Cardiac muscle cell (in vitro differentiated cells and primary cell): ENCODE measurements at places on chromosomes 2 and 18. TPM values are rescaled to one million over a fixed set of nuclear protein-coding genes. Genes with fewer than 3 reads are reported as not detected.
A peak's percentile ranks its signal among the peaks of the same experiment; 100 is the strongest.

DNA sequence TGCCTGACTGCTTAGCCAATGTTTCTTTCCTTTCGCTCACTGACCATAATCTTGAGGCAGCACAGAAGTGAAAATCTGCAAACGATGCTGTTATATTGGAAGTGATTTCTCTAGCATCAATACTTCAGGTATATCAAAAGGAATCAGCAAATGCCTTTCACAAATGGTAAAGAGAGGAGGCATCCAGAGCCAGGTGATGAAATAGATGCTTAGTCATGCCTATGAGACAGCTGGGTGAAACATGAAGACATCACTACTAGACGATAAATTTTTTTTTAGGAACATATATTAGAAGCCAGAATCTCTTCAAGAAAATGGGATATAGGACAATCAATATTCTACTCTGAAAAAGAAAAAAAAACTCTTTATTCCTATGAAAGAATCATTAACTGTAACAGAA is 249.2 kb upstream of the SLC39A10 start:
- DNase-seq: peak; percentile 27
- no peak overlapping the region for H3K27ac ChIP-seq
- H3K36me3 ChIP-seq: no peaks in the 10 kb centered on the region
- H3K27me3 ChIP-seq: no peaks in the 10 kb centered on the region

The DES gene
- total RNA-seq: 37.2 and 47.0 TPM in 2 replicates

The CCT7 gene
- 370 and 424 TPM in 2 replicates for total RNA-seq

- H3K27me3 ChIP-seq: no peaks in the 10 kb centered on the region
- H3K4me1 ChIP-seq: no peaks in the 10 kb centered on the region
- no peak for DNase-seq
- no peak overlapping the region for H3K27ac ChIP-seq
- no peaks in the 10 kb centered on the region for H3K36me3 ChIP-seq
- no peak overlapping the region for H3K4me3 ChIP-seq
Measured at GRCh38 chr18:52748343-52748742, 408.3 kb downstream of the DCC start.

DNA sequence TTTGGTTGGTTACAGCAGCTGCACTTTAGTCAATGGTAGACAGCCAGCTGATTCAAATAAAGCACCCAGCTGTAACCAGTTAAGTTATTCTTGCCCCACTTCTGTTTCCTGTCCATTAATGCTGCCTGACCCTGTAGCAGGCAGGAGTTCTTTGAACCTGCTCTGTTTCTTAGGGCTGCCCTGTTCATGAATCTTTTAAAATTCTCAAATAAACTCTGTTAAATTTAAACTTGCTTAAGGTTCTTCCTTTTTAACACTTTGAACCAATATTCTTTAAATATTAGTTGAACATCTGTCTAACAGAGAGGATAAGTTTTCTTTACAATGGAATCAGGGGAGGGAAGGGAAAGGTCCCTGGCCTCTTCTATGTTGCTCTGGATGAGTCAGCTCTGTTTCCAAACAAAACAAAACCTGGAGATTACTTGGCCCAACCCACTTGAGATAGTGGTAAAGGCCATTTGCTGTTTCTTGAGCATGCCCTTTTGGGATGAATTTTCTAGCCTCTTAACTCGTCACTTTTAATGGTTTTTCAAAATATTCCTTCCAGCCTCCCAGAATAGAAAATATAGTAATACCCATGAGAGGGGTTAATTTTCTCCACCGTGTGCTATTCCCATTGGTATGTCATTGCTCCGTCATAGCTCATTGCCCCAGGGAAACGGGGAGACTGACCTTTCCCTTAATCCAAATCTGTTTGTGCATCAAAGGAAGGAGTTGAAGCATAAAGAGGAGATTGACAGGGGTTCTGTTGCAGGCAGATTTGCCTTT is 112.1 kb upstream of the FHL2 start:
- DNase-seq: no peak
- H3K4me3 ChIP-seq: no peak overlapping the region
- H3K4me1 ChIP-seq: peaks cover 35% of the 10 kb centered on the region
- H3K27ac ChIP-seq: no peak overlapping the region
- no peaks in the 10 kb centered on the region for H3K27me3 ChIP-seq
- H3K36me3 ChIP-seq: no peaks in the 10 kb centered on the region

The IL18R1 gene
- total RNA-seq: 0.07 and 0.12 TPM in 2 replicates

The L3MBTL4 gene
- 5.8 and 7.7 TPM in 2 replicates for total RNA-seq

The NEURL3 gene
- not detected in 2 replicates for total RNA-seq

DNA sequence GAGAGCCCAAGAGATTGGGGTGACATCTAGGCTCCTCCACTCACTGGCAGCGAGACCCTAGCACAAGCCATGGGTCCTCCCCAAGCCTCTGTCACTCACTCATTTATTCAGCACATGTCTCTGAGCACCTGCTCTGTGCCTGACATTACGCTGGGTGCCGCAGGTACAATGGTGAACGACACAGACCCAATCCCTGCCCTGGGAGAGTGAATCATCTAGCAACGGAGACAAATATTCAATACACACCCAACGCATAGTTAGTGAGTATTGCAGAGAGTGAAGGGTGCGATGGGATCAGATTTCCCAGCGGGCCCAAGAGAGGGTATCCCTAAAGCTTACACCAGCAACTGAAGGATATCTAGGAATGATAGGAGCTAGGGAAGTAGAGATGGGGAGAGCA is 45.5 kb downstream of the ZFP36L2 start:
- no peak overlapping the region for H3K27ac ChIP-seq
- peaks cover 16% of the 10 kb centered on the region for H3K4me1 ChIP-seq
- H3K4me3 ChIP-seq: no peak overlapping the region
- H3K36me3 ChIP-seq: no peaks in the 10 kb centered on the region
- DNase-seq: no peak
- no peaks in the 10 kb centered on the region for H3K27me3 ChIP-seq

GRCh38 chr18:6564950-6565814 is 150.5 kb upstream of the L3MBTL4 start:
- no peak overlapping the region for H3K4me3 ChIP-seq
- H3K4me1 ChIP-seq: peaks cover 7% of the 10 kb centered on the region
- no peaks in the 10 kb centered on the region for H3K36me3 ChIP-seq
- peak; percentile 5 for DNase-seq
- H3K27ac ChIP-seq: no peak overlapping the region
- no peaks in the 10 kb centered on the region for H3K27me3 ChIP-seq

GRCh38 chr18:75209129-75209950 is at the start of gene PTGR3:
PTGR3 (minus strand) TSS chr18:75209139; CDS start chr18:75209058, 81 bp downstream.
- H3K27me3 ChIP-seq: peaks cover 57% of the 10 kb centered on the region
- H3K4me3 ChIP-seq: peak within 1 kb of the TSS; percentile 97
- DNase-seq: peak; percentile 86
- H3K4me1 ChIP-seq: peaks cover 20% of the 10 kb centered on the region
- no peaks in the 10 kb centered on the region for H3K36me3 ChIP-seq

The REG1B gene
- not detected in 2 replicates for total RNA-seq

- peaks cover 8% of the 10 kb centered on the region for H3K4me1 ChIP-seq
- H3K4me3 ChIP-seq: no peak overlapping the region
- no peak overlapping the region for H3K27ac ChIP-seq
Measured at GRCh38 chr18:73647391-73647790, 500.2 kb downstream of the FBXO15 start.

The NYAP2 gene
- total RNA-seq: not detected in 2 replicates

DNA sequence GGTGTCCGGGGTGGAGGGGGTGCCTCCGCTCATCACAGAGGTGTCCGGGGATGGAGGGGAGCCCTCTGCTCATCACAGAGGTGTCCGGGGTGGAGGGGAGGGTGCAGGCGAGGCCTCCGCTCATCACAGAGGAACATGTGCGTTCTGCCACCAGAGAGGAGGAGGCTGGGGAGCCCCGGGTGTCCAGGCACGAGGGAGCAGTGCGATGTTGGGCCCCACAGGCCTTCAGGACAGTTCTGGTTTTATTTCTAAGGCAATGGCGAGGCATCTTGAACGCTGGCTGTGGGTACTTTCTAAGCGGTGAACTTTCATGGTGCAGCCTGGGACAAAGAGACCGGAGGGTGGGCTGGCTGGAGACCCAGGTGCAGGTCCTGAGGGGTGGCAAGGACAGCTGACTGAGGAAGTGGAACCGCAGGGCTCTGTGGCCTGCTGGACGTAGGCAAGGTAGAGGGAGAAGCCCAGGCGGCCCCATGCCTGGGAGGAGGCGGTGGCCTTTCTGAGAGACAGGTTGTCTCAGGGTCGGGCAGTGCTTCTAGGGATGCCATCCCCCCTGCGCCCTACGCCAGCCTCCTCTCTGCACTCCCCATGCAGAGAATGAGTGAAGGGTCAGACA is 196.6 kb upstream of the SALL3 start:
- H3K27ac ChIP-seq: no peak overlapping the region
- H3K4me3 ChIP-seq: no peak overlapping the region
- H3K4me1 ChIP-seq: no peaks in the 10 kb centered on the region

DNA sequence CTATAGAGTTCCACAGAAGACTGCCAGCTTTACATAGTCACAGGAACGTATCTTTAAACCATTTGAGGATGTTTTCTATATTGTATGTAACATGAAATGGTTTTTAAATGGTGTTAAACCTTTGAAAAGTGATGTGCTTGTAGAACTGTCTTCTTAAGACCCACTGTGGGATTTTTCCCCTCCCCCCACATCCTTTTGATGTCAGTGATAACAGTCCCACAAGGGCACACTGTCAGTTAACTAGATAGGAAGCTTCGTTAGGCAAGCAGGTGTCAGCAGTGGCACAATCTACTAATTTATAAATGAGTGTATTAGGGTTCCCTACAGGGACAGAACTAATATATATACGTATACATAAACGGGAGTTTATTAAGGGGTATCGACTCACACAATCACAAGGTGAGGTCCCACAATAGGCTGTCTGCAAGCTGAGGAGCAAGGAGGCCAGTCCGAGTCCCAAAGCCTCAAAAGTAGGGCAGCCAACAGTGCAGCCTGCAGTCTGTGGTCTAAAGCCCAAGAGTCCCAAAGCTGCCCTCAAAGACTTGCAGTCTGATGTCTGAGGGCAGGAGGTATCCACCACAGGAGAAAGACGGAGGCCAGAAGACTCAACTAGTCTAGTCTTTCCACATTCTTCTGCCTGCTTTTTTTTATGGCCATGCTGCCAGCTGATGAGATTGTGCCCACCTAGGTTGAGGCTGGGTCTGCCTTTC is 23.8 kb upstream of the HNRNPLL start:
- no peaks in the 10 kb centered on the region for H3K27me3 ChIP-seq
- no peaks in the 10 kb centered on the region for H3K4me1 ChIP-seq
- no peak overlapping the region for H3K27ac ChIP-seq

The TMEM247 gene
- total RNA-seq: not detected in 2 replicates

- no peaks in the 10 kb centered on the region for H3K36me3 ChIP-seq
- H3K27me3 ChIP-seq: no peaks in the 10 kb centered on the region
- no peak overlapping the region for H3K27ac ChIP-seq
- H3K4me1 ChIP-seq: no peaks in the 10 kb centered on the region
- no peak overlapping the region for H3K4me3 ChIP-seq
- DNase-seq: no peak
Measured at GRCh38 chr18:60831971-60832370, 459.4 kb upstream of the MC4R start.

DNA sequence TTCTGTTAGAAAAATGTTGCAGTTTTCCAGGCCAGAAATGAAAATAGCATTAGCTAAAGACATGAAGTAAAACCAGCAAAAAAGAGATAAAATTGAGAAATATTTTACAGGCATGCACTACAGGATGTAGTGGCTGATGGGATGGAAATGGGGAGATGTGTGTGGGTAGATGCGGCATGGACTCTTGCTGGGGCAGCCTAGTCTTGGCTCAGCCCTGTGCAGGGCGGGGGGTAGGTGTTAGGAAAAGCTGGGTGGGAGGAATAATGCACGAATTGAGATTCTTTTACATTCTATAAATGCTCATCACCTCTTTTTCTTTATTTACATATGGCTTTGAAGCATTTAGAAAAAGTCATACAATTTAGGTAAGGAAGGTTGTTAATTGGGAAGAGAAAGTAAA is 334.2 kb downstream of the NUP35 start:
- no peak overlapping the region for H3K4me3 ChIP-seq
- no peak for DNase-seq
- no peaks in the 10 kb centered on the region for H3K27me3 ChIP-seq
- no peaks in the 10 kb centered on the region for H3K36me3 ChIP-seq

The EN1 gene
- not detected in 2 replicates for total RNA-seq

The HAAO gene
- 0.30 and 0.39 TPM in 2 replicates for total RNA-seq

DNA sequence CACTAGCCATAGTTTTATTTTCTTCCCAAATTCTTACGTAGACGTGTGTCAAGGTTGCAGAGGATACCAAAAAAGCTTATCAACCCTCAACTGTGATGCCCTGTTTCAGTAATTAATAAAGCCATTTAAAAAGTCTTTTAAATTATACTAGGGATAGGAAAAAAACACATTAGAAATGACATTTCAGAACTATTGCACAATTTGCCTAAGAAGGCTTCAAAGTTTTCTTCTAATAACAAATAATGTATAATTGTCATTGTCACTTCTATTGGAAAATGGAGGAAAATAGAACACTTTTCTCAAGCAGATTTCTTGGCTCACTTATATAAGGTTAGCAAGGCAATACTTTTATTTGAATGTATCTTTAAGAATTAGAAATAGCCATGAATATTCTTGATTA is 253.8 kb downstream of the ARHGAP15 start:
- DNase-seq: no peak
- no peak overlapping the region for H3K4me3 ChIP-seq
- H3K27ac ChIP-seq: no peak overlapping the region
- H3K4me1 ChIP-seq: no peaks in the 10 kb centered on the region
- H3K36me3 ChIP-seq: no peaks in the 10 kb centered on the region
- no peaks in the 10 kb centered on the region for H3K27me3 ChIP-seq
